ENCODE measurements at places on chromosomes 16 and 17.

GRCh38 chr17:49459401-49459984 lies 35.6 kb upstream of the NGFR start:
- no peak for DNase-seq

- DNase-seq, result no peak
These were observed 73.2 kb downstream of the RBFOX3 start for GRCh38 chr17:79537686-79538085.

GRCh38 chr16:18969050-18969854 lies 14.5 kb upstream of the TMC7 start:
- peak; percentile 55 for DNase-seq

GRCh38 chr16:5581908-5582307 lies 484.3 kb upstream of the EEF2KMT start:
- no peak for DNase-seq

DNA sequence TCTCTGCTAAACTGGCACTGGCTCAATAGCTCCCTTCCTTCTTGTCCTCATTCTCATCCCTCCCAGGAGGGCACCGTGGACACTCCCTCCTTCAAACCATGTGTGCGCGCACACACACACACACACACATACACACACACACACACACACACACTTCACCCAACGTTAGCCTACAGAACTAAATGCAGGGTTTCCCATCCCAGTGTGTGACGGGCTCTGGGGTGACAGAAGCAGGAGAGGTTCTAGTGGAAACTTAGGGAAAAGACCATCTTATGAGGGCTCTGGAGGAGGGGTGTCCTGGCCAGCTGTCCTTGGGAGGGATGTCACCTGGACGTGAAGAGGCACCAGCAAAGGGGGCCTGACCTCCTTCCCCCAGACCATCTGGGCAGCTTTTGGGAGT lies 19.7 kb downstream of the OSBPL7 start:
- DNase-seq, result no peak

DNA sequence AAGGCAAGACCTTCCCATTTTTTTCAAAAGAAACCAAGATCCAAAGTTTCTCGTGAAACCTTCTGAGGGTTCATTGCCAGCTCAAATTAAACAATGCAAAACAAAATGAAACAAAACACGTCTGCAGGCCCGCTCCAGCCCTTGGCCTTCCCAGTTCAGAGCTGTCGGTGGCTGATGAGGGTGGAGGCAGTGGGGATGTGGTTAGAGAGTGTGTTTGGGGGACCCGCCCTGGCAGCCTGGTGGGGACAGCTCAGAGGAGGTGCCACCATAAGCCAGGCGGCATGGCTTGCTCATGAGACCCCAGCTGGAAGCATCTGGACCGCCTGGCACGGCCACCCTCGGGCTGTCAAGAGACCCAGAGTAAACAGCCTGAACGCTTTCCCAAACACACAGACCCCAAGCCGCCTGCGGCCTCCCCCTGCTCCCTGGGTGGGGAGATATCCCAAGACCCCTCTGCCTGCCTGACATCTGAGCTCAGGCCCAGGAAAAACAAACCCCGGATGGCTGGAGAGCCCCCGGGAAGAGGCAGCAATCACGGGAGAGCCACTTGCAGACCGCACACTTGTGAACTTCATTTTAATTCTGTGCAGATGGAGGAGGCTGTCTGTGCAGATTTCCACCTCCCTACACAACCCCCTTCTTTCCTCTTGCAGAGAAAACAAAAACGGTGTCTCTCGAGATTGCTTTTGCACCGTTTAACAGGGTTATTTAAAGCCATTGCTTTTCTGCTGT lies 35.4 kb upstream of the LITAF start:
- DNase-seq, result no peak

- DNase-seq, result no peak
These were observed 73.3 kb downstream of the N4BP1 start for GRCh38 chr16:48536614-48537200.

GRCh38 chr17:76248013-76248782 lies 7.9 kb upstream of the RNF157 start:
- no peak for DNase-seq

DNA sequence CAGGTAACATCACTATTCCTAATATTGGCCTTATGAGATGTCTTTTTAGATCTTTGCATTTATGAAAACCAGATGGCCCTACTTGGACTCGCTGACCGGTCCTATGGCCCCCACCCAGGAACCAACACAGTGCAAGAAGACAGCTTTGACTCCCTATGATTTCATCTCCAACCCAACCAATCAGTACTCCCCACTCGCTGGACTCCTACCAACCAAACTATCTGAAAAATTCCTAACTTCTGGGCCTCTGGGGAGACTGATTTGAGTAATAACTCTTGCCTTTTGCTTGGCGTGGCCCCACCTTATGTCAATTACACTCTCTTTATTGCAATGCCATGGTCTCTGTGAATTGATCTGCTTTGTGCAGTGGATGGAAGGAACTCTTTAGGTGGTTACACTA lies 828.9 kb downstream of the CDH11 start:
- DNase-seq, result no peak

DNA sequence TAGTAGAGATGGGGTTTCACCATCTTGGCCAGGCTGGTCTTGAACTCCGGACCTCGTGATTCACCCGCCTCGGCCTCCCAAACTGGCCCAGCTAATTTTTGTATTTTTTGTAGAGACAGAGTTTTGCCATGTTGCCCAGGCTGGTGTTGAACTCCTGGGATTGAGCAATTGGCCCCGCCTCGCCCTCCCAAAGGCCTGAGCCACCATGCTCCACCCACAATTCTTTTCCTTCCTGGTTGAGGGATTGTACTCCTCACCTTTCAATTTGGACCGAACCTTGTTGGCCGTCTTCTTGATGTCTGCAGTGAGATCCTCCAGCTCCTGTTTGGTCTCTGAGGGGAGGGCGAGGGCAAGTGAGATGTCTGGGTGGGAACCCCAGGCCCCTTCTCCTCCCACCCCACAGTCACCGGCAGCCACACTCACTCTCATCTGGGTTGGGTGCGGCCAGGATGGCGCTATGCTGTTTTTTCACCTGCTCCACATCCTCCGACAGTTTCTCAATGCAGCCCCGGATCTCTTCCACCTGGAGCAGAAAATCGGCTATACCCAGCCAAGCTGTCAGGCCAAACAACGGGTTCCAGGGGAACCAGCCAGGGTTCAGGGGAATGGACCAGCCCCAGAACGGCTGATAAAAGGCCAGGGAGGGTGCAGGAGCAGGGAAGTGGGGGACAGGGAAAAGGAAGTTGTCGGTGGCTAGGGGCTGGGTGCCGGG lies 9.6 kb downstream of the STX1B start:
- no peak for DNase-seq

- no peak for DNase-seq
These were observed 19.4 kb downstream of the UNC45B start for GRCh38 chr17:35167046-35167445.

- no peak for DNase-seq
These were observed 75.7 kb downstream of the SPAG9 start for GRCh38 chr17:51044976-51045375.

- DNase-seq, result no peak
These were observed 5.9 kb upstream of the RAB40C start for GRCh38 chr16:583815-584591.

- DNase-seq, result no peak
These were observed 405.0 kb downstream of the SHISA9 start for GRCh38 chr16:13306161-13306995.

GRCh38 chr17:78547035-78547434 lies 30.2 kb downstream of the DNAH17 start:
- DNase-seq, result no peak

DNA sequence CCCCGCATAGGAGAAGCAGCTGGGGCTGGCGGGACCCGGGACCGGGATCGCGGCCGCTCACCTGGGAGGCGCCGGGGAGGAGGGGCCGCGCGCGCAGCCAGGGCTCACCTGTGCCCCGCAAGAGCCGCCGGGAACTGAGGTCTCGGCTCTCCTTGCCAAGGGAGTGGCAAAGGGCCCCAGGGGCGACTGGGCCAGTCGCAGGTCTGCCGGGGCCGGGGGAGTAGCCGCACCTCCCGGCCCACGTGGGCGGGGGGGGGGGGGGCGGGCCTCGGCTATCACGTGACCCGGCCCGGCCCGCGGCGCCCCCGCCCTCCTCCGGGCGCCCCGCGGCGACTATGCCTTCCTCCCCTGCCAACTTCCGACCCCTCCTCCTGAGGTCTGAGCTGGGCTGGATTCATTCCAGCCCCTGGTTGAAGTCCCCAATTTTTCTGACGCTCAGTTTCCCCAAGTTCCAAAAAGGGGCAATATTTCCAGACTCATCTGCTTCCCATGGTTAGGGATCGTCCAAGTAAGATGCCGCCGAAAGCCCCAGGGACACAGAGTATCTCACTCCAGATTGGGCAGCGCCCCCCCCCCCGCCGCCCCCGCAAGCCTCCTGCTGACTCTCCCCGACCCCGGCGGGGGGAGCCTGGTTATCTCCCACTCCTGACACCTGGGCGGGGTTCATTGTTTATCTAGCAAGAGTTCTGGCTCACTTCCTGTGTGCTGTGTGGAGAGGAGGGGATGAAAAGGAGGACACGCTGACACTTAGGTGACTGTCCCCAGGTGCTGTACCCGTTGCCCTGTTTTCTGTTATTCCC lies at the start of gene TMC6:
Gene TMC6, minus strand, starts transcription at position 205 of the 800 bp plus-strand sequence. CDS start 1,923 bp downstream, outside the sequence.
- no peak for DNase-seq

DNA sequence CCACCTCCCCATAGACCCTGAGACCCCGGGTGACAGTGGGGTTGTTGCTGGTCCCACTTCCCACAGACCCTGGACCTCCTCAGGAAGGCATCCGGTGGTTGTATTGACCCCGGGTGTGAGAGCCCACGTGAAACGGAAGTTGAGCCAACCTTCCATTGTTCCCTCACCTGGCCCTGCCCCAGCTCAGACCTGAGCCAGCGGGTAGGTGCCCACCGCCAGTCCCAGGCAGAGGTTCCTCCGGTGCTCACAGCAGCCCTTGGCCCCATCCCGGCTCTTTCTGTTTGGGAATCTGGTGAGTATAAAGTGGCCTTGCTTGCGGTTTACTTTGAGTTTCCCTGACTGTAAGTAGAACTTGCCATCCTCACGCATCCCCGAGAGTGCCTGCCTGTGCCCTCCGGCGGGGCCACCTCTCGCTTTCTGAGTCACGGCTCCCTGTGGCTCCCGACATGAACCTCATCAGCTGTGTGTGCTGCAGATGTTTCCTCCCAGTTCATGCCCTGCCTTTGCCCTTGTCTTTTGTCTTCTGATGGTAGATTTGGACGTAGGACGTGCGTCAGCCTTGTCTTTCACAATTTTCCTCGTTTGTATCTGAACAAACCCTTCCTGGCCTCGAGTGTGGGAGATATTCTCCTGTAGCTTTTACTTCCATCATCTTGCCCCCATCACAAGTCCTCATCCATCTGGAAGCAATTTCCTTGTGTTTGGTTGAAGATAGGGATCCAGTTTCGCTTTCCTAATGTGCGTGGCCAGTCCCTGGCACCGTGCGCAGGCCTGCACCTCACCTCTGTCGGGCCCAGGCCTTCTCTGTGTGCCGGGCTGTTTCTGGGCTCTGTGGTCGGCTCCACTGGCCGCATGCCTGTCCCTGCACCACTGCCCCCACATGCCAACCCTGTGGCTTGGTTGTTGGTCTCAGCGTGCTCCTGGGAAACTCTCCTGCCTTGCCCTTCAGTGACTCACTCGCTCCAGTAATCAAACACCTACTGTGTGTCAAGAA lies 76.0 kb downstream of the METRNL start:
- DNase-seq, result no peak

GRCh38 chr16:86344586-86344871 lies 165.8 kb upstream of the FOXF1 start:
- no peak for DNase-seq

Measured in stimulated activated CD8-positive, alpha-beta memory T cell treated with anti-CD3 and anti-CD28 coated beads, Interleukin-7, amount 100 ng/mL, for 1 hour (primary cell).